Adipose tissue (tissue), 3 donors: ENCODE measurements at places on chromosomes 6 and 20. TPM values are rescaled to one million over a fixed set of nuclear protein-coding genes. Genes with fewer than 3 reads are reported as not detected.

Gene CLPSL1
- polyA plus RNA-seq: not detected

Gene GTSF1L
- not detected for polyA plus RNA-seq

Gene BCAS1
- 4.8 TPM for polyA plus RNA-seq

Gene BTN1A1
- polyA plus RNA-seq: not detected

Gene TAP2
- polyA plus RNA-seq: 8.3 TPM

Gene ULBP1
- 0.22 TPM for polyA plus RNA-seq

Gene DOK5
- 0.24 TPM for polyA plus RNA-seq

Gene EZR
- 63.1 TPM for polyA plus RNA-seq

Gene EDN3
- not detected for polyA plus RNA-seq

Gene AGER
- 3.1 TPM for polyA plus RNA-seq

Gene PPIL6
- 1.2 TPM for polyA plus RNA-seq
